GM13976 (cell line): ENCODE measurements at places on chromosomes 16 and 17.

DNA sequence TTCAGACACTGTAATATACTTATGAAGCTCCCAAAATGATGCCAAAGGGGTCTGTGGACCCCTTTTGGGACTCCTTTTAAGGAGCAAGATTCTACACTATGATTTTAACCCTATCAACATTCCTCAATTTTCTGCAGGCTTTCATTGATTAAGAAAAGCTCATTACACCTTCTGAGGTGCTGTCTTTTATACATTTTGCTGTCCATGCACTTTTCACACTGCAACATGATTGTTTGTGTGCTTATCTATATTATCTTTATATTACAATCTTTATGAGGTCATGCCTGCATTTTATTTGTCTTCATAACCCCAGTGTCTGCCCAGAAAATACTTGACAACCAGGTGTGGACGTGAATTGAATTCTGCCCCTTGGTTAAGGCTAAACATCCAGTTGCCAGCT lies 482.6 kb upstream of the ZFHX3 start:
- no peak for DNase-seq

DNA sequence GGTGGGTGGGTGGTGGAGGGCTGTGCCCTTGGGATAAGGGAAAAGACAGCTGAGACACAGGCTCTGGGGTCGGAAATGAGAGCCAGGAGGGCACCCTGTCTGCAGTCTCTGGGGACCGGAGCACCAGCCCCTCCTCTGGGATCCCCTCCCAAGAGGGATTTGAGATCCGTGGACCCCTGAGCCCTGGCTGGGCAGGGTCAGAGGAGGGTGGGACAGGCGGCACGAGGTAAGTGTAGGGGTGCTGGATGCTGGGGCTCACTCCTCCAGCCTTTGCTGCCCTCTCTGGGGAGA lies 425 bp downstream of the SGSH start:
- DNase-seq, result no peak

DNA sequence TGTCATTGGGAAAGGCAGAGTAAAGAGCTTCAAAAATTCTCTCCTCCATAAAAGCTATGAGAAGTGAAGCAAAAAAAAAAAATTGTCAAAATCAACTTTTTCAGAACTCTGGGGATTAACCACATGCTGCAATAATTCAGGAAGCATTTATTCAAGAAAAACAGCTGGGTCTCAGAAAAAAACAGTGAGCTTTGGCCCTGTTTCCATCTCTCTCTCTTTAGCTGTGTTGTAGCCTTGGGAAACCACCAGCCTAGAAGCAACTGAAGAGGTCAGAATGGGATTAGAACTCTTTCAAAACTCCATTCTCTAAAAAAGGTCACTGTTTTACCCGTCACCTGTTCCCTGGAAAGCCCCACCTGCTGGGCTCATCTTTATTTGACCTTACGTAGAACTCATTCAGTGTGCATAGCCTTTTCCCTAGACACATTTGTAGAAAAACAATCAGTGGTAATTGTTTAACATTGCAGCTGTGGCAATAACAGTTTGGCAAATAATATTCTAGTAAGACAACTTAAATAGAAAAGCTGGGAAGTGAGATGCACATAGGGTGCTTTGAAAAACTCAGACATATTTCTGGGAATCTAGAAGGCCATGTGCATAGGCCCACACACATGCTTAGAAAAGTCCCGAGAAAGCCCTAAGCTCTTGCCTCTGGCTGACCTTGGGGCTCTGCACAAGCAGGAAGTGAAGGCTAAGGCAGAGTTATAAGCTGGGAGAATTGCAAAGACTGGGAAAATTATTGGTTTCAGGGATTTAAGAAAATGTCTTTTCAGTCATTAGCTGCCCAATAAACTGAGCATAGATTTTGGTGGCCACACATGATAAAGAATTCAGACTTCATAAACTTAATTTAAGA lies 18.0 kb downstream of the SLC5A11 start:
- DNase-seq, result no peak

- DNase-seq, result no peak
Observed at GRCh38 chr17:71304498-71305158, 816.2 kb upstream of the SOX9 start.

GRCh38 chr17:49694847-49695697 lies 12.7 kb downstream of the SLC35B1 start:
- peak; percentile 70 for DNase-seq

GRCh38 chr17:73614256-73614655 lies 30.0 kb downstream of the SDK2 start:
- no peak for DNase-seq

DNA sequence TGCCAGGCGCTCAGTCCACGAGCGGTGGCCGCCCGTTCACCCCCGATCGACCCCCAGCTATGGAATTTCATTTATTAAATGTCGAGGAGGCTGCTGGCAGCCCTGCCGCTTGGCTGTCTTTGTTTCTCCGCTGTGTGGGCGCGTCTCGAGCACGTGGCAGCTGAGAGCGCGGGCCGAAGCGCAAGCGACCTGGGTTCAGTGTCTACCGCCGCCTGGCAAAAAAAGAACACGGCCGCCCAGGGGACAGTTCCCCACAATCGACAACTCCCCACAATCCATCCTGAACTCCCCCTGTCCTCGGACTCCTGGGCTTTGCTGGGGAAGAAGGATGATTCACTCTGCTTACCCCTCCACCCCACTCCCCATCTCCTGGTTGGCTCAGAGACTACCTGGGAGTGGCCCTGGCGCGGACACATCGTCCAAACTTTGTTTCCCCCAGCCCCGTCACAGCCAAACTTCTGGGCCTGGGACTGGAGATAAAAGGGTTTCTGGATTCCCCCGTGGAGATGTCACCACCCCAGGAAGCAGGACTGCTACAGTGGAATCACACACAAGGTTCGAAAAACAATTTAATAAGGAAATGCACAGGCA lies 1.7 kb upstream of the ANKRD13B start:
- DNase-seq, result no peak

- peak; percentile 3 for DNase-seq
Observed at GRCh38 chr17:18382441-18383078, 5.0 kb downstream of the EVPLL start.

GRCh38 chr17:17766077-17766743 lies 70.6 kb downstream of the SREBF1 start:
- DNase-seq, result peak; percentile 82
